ENCODE measurements at places on chromosomes 1 and 21. TPM values are rescaled to one million over a fixed set of nuclear protein-coding genes. Genes with fewer than 3 reads are reported as not detected.

Gene ZNF697
- total RNA-seq: 22.4 TPM

Gene DNASE2B
- total RNA-seq: not detected

Gene GJC2
- total RNA-seq: 0.38 TPM

Gene S100A9
- 35.3 TPM for total RNA-seq

Gene TMEM125
- total RNA-seq: 16.2 TPM

- no peak for DNase-seq
These were observed 2.5 kb downstream of the MPZ start for GRCh38 chr1:161307230-161307768.

DNA sequence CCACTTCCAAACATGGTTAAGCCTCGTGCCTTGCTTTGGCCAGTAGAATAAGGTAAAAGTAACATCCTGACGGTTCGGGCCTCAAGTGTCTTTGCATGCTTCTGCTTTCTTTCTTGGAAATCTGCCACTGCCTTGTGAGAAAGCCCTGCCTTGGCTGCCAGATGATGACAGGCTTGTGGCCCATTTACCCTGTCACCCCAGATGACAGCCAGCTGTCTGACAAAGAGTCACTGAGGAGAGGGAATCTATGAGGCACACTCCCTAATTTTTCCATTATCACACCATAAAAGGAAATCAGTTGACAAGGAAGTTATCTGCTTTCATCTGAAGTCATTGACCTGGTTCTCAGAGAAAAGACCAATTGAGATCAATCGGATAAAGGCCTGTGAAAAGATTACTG lies 199.8 kb downstream of the USH2A start:
- DNase-seq: no peak

DNA sequence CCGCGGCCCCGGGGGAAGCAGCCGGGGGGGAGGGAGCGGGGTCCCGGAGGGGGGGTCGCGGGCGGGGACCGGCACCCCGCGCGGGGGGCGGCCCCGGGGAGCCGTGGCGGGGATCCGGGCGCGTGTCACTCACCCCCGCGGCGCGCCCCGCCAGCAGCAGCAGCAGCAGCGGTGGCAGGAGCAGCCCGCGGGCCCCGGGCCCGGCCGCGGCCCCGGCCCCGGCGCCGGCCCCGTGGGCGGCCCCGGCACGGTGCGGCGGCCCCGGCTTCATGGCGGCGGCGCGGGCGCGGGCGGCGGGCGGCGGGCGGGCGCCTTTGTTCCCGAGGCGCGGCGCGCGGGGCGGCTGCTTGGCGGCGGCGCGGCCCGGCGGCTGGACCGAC lies 252 bp downstream of the SDC3 start:
- no peak for DNase-seq

DNA sequence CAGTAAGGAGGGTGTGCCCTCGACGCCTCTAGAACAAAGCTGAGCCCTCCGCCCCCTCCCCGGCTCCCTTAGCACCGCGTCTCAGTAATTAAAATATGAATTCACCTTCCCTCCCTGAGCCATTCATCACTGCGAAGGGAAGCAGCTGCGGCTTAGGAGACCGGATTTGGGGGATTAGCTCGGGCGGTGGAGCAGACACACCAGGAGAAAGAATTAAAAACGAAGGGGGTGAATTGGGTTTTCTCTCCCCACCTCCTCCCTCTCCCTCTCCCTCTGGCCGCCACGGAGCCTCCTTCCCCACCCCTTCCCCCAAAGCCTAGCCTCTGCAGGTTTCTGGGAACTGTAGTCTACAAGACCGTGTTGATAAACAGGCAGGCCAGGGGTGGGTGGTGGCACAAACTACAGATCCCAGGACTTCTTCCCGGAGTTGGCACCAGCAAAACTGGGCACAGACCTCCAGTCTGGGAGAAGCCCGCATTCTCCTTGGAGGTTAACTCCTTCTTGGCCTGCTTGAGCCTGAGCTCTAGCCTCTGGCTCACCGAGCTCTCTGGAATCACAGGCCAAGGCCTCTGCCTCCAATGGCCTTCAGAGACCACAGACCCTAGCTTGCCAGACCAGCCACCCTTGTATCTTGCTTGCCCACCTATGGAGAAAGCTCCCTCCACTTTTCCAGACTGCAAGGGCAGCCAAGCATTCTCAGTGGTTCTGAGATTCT lies 10.8 kb downstream of the BLACAT1 start:
- no peak for DNase-seq

DNA sequence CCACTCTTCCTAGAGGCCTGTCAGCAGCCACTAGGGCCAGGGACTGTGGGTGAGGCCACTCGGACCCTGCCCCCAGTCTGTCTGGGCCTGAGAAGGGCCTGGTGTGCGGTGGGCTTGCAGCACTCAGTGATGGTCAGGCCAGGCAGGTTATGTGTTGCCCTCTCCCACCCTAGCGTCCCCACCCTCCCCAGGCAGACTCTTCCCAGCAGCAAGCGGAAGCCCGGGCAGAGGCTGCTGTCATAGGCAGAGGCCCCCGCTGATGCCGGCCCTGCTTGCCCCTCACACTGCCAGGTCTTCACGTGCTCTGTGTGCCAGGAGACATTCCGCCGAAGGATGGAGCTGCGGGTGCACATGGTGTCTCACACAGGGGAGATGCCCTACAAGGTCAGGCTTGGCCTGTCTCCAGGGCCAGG lies 6.6 kb downstream of the ZBTB48 start:
- DNase-seq: no peak

DNA sequence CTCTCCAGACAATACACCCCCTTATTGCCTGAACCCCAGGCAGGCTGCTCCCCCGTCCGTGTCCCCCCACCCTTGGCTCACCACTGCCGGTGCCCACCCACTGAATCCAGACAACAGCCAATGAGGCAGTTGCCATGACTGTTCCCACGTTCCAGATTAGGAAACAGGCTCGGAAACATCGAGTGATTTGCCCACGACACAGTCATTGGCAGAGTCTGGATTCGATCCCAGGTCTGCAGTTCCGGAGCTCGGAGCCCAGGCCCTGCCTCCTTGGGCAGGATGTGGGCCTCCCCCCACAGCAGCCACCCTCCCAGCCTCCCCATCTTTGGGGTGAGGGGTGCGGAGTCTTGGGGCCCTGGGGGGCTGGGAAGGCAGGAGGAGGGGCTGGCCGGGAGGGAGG lies 20.3 kb upstream of the CLSTN1 start:
- no peak for DNase-seq

DNA sequence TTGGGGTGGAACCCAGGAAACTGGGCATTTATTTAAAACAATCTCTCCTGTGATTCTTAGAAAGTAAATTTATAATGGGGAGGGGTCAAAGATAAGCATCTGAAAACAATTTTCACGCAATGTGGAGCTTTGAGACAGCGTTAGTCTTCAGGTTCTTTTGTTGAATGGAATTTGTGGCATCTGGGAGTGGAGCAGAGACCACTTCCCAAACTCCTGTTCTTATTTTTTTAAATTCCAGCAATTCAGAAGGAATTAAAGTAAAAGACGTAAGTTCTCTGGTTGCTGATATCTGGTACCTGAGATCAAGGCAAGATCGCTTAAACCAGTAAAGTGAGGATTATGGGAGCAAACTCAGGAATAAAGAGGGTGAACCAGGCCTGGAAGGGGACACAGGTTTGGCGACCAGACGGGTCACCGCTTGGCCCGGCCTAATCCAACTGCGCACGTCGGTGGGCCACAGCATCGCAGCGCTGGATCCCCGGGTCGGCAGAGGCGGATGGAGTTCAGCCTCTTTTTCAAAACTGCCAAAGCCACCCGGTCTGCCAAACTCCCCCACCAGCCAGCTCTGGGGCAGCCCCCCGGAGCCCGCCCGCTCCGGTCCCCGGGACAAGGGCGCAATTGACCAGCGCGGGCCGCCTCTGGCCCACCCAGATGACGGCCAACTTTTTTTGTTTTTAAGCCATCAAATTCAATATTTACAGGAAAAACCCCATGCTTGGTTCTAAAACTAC lies 754 bp upstream of the PDPN start:
- DNase-seq: no peak

GRCh38 chr21:36485476-36485875 lies 5.6 kb upstream of the CLDN14 start:
- DNase-seq: no peak

GRCh38 chr1:104855550-104855949 lies 1105.9 kb downstream of the AMY1C start:
- no peak for DNase-seq

DNA sequence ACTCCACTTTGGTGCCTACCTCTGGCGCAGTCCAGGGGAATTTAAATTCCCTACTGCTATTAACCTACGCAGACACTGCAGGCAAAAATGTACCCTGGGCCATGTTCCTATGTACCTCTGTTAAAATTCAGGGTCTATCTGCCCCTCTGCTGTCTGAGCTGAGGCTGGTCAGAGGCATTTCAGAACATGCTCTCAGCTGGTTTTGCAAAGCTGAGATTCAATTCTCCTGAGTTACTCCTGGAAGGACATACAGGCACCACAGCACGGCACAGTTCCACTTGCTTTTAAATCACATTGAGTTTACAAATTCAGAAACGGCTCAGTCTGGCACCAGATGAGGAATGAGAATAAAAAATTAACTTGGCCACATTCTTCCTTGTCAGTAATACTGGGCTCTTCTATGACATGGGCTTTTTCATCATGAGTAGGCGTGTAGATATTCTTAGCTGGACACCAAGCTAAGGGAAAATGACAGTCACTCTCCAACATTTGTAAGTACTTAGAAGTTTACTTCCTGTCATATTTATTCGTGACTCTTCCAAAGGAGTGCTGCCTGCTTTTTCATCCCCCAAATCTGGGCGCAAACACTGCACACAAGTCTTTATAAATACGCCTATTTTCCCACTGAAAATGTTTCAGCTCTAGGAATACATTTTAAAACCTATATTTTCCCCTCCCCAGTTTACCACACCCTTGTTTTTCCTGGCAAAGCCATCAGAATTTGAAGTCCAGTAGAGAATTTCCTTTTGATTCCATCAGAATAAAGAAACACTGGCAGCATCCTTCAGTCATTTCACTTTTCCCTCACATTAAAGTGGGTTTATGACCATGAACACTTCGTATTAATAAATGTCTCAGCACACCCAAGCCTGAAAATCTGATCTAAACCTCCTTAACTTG lies 1.9 kb downstream of the C1orf198 start:
- DNase-seq: no peak

GRCh38 chr1:43750083-43750482 lies 42.7 kb downstream of the ST3GAL3 start:
- no peak for DNase-seq

GRCh38 chr1:48202030-48202752 lies 20.3 kb upstream of the SLC5A9 start:
- peak; percentile 89 for DNase-seq

DNA sequence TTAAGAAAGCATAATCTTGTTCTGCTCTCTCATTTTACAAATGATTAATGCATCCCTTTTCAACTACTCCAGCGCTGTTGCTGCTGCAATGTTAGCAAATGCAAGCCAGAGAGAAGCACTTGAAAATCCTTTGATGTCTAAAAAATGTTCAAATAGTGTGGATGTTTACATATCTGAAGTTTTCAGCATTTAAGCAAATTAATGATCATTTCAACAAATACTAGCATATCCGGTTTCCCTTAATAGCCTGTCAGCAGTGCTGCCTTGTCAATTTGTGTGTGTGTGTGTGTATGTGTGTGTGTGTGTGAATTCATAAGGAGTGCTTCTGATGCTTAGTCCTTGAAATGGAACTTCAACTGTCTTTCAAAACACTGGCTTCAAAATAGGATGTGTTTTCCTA lies 48.1 kb upstream of the WNT2B start:
- DNase-seq: no peak

DNA sequence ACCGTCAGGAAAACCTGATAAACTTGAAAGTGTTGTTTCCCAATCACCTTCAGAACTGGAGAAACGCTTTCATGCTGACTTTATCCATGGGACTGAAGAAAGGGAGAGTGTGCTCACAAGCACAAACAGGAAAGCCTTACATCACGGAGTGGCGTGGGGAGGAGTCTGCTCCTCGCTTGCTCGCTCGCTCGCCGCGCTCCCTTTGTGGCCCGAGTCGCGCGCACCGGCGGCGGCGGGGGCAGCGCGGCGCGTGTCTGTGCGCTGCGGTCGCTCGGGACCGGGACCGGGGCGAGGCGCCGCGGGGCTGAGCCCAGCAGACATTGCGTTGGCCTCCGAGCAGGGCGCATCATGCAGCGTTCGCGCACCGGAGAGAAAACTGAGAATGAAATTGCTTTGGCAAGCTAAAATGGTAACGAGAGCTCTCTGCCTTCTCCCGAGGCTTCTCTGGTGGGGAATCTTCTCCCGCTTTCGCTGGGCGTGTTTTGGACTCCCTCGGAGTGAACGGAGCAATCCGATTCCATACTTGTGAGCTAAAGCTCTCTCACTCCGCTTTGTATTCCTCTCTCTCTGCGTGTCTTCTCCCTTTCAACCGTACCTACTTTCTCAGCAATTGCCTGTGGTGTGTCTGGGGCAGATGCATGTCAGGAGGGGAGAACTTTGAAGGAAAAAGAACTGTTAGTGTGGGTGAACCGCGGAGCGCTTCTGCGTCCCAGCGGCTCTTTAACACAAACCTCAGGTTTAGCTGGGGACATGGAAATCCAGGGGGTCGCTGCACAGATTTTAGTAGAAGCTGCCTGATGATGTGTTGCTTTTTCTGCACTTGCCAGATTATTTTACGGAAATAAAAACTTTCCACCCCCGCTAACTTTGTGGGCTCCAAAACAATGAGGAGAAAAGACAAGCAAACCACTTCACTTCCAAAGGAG lies at the start of gene RGL1:
TSS of gene RGL1 (plus strand) at position 205 of the 926 bp plus-strand sequence. CDS start at position 383, 178 bp downstream.
- peak; percentile 35 for DNase-seq

DNA sequence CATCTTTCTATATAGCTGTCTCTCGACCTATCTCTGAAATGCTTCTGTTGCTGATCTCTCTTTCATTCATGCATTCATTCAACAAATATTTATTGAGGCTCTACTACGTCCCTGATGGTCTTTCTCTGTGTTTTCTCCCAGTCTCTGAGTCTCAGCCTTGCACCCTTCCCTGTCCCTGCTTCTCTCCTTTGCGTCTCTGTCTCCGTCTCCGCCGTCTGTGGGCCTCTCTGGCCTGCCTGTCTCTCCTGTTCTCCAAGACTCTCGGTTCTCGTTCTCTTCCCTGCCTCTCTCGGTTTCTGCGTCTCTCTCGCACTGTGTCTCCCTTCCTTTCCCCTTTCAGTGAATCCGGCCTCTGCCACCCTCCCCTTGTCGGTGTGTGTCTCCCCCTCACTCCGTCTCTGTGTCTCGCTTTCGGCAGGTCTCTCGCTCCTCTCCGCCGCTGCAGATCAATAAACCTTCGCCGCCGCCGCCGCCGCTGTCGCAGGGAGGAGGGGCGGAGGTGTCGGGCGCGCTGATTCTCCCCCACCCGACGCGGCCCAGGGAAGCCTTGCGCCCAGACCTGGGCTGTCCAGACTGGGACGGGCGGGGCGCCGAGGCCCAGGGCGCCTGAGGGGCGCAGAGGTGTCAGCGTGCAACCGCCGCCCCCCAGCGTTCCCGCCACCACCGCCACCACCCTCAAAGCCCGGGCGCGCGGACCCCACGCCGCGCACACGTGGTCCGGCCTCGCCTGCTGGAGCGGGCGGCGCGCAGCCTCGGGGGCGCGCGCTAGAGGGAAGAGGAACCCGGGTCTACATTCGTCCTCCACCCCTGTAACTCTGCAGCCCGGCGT lies 3.0 kb downstream of the EFNA3 start:
- DNase-seq: no peak
